ENCODE measurements at places on chromosomes 2 and 18.
A peak's percentile ranks its signal among the peaks of the same experiment; 100 is the strongest.

GRCh38 chr2:43898134-43898837, 59.5 kb downstream of the ABCG8 start:
- peak; percentile 10 for DNase-seq

- no peak for DNase-seq
Observed at GRCh38 chr2:48677450-48677849, 59.8 kb downstream of the GTF2A1L start.

DNA sequence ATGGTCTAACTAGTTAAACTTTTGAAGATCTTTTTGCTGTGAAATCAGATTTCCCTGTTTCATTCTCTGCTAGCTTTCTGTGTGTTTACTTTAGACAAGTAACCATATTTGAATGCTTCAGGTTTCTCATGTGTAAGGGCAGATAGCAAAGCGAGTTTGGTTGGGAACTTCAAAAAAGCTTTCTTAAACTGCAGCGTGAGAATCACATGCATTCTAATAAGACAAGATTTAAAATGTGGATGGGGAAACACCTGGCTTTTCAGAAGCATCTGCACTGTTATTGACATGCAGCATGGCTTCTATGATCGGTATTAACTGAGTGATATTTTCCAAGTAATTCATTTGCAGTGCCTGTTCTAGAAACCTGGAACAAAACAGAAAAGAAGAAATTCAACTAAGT, 119.3 kb downstream of the ABCA12 start:
- DNase-seq: no peak

DNA sequence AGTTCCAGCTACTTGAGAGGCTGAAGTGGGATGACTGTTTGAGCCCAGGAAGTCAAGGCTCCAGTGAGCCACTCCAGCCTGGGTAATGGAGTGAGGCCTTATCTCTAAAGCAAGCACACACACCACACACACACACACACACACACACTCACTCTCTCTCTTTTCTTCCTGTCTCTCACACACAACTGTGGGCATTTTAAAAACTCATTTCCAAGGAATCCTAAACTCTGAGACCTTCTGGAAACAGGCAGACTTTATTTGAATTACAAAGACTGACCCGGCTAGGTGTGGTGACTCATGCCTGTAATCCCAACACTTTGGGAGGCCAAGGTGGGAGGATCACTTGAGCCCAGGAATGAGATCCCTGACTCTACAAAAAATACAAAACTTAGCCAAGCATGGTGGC, 21.3 kb downstream of the WDSUB1 start:
- DNase-seq: peak; percentile 61

GRCh38 chr2:207408086-207408794, 121.5 kb upstream of the CREB1 start:
- peak; percentile 39 for DNase-seq

DNA sequence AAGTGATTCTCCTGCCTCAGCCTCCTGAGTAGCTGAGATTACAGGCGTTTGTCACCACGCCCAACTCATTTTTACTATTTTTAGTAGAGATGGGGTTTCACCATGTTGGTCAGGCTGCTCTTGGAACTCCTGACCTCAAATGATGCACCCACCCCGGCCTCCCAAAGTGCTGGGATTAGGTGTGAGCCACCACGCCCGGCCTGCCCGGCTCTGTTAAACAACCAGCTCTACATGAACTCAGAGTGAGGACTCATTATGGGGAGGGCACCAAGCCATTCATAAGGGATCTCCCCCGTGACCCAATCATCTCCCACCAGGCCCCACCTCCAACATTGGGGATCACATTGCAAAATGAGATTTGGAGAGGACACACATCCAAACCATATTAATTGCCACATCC, 8.8 kb downstream of the ATIC start:
- no peak for DNase-seq

GRCh38 chr2:144456680-144457079, 63.2 kb downstream of the ZEB2 start:
- DNase-seq: peak; percentile 90

GRCh38 chr18:23835091-23835490, 145.8 kb downstream of the LAMA3 start:
- DNase-seq: no peak

- no peak for DNase-seq
Observed at GRCh38 chr2:30149513-30149912, 2.7 kb downstream of the YPEL5 start.

DNA sequence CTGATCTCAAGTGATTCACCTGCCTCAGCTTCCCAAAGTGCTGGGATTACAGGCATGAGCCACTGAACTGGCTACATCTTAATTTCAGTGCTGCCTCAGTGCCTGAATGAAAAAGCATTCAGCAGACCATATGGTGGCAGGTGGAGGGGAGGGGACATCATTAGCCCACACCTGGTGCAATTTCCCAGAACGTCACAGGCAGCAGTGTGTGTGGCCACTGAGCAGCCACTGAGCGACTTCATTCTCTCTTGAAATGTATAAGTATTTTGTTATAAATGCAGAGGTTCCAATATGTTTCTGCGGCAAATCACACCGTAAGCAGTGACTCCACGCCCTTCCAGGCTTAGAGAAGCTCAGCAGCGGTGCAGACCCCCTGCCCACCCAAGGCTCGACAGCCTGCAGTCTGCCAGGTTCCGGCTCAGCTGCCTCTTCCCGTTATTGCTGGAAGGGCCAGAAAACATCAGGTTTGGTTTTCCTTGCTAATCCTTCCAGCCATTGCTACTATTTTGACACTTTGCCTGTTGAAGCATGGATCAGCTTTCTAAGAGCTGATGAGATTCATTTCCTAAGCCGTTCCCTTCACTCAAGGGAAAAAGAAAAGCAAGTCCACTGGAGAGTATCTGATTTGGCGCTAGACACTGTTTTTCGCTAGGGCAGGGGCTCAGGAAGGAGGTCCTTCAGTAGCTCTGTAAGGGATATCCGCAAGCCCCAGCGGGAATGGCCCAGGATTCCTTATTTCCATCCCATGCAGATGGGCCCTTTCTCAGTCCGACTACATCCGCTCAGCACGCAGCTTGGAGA, 250.7 kb downstream of the VAPA start:
- no peak for DNase-seq

All from fibroblast of skin of back (primary cell).